ENCODE measurements at places on chromosomes 2 and 18.

DNA sequence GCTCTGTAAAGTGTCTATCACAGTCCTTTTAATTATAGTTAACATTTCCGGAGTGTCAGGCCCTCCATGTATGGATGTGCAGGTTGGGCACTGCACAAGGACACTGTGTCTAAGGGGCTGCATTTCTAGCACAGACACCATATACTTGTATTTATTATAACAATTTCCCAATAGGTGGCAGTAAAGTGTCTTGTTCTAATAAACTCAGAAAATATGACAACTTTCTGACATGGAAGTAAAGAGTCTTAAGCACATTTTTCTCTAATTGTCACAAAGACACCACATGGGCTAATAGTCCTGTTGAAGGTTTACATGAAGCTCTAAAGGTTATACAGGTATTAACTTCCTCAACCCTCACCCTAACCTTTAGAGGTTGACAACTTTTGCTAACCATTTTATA is 156.6 kb downstream of the DYSF start:
- peak; percentile 65 for DNase-seq

- peak; percentile 88 for DNase-seq
These were observed 1.7 kb downstream of the TMSB10 start for GRCh38 chr2:84906900-84907714.

DNA sequence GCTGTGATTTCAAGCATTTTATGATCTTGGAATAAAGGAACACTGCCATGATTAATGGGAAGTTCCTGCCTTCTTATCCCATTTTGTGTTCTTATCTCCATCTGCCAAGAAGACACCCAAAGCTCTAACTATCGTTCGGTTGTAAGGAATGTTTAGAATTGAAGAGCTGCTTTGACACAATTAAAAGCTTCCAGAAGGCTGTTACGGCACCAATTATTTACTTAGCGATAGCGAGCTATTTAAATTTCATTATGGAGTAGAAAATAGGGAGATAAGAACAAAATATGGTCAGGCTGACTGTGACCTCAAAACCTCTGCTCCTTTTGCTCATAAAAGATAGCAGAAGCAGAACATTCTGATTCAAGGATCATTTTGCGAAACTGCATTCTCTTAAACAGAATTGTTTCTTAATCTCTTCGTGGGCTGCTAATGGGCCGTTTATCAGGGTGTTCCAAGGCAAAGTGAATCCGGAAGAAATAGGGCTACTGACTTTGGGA is 101.6 kb downstream of the SLC4A3 start:
- DNase-seq = no peak

DNA sequence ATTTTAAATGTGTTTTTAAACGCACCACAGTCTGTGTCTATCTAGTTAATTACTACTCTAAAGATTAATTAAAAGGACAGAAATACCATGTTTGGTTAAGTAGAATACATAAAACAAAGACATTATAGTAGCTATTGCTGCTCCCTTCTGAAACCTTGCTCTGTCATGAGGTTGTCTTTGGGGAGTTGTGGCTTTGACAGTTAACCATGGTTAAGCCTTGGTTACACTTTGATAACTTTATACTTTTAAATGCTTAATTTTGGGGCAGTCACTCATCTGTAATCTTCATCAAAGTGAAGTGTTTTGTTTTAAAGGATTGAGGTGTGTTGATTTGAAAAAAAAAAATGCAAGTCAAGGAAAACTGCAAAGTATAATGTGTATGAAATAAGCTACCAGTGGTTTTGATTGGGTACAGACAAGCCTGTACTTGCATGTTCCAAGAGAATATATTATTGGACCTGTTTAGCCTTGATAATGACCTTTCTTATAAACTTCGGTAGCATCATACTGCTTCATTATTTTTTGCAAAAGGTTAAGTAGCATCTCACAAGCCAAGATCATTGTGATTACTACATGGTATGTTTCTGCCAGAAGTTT is 29.8 kb upstream of the TBR1 start:
- DNase-seq = no peak

GRCh38 chr2:30380824-30381223 is 66.2 kb upstream of the LCLAT1 start:
- peak; percentile 22 for DNase-seq

GRCh38 chr2:62467475-62468321 is 38.3 kb downstream of the TMEM17 start:
- DNase-seq = no peak

DNA sequence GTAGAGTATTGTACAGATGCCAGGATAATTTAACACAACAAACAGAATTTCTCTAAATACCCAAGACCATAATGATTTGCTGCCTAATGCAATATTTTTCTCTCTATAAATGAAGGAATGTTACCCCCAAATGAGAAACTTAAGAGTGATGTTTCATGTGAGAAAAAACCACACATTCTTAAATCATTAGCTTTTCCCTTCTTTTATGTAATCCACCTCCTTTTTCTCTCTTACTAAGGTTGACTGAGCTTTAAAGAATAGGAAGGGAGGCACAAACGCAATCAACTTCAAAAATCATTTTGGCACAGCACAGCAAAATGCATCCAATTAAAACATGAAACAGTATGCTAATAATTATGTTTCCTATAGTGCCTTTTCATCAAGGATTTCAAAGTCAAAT is 698.1 kb upstream of the CDH2 start:
- DNase-seq = no peak

DNA sequence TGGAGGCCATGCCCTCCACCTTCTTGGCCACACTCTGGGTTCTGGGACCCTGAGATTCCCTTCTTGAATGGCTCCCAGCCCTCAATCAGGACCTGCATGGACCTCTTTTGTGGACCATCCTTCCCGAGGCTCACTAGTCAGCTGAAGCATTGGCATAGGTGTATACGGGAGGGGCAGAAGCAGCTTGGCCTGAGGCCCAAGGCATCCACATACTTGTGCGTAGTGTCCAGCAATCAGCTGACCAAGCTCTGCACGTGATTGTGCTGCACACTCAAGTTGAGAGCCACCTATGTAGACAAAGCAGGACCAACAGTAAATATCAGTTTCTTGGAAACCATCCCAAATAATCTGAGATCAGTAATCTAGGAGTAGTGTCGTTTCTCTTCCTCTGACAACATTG is 119.6 kb downstream of the INSIG2 start:
- no peak for DNase-seq

GRCh38 chr2:66127656-66128055 is 307.3 kb upstream of the MEIS1 start:
- no peak for DNase-seq

- no peak for DNase-seq
These were observed 24.3 kb downstream of the SMYD1 start for GRCh38 chr2:88091943-88092342.

GRCh38 chr18:55433648-55434047 is 154.3 kb downstream of the TCF4 start:
- DNase-seq = no peak

- no peak for DNase-seq
These were observed 201.8 kb downstream of the GBX2 start for GRCh38 chr2:235966396-235966795.

DNA sequence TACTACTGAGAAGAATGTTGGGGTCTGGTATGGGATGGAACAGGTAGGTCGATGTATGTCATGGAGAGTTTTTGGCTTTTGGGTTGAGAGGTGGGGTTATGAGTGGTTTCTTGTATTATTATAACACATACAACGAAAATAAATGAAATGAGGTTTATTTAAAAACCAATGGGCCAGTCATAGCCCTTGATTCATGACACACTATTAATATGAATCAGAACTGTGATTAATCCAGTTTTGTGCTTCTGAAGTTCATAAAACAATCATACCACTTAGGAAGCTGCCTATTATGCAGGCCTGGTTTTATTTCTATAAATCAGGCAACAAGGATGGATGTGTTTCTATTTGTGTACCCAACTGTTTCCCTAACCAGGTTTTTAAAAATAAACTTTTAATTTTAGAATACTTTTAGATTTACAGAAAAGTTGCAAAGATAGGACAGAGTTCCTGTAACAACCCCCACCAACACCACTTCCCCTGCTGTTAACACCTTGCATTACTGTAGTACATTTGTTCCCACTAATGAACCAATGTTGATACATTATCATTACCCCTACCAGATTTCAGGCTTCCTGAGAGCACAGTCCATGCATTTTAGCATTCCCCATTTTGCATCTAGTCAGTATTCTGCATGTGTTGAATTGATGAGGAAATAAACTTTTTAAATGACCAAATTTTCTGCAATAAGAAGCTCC is 37.5 kb upstream of the NCOA1 start:
- DNase-seq = no peak

GRCh38 chr2:218392891-218393462 is 6.7 kb upstream of the CTDSP1 start:
- DNase-seq = no peak

DNA sequence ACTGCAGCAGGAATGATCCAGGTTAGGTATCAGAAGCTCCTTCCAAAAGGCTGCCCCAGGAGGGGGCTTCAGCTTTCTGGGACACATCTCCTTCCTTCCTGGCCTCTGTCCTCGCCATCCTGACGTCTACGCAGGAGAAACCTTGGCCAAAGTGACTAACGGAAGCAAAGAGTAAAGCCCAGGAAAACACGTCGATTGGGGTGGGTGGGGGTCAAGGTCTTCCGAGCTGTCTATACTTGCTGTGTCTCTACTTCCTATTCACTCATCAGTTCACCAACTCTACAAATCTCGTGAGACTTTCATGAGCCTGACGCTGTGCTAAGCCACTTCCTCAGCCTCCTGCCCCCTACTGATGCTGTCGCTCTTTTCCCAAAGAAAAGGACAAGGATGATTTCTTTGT is 212.6 kb downstream of the TNS1 start:
- DNase-seq = peak; percentile 65

DNA sequence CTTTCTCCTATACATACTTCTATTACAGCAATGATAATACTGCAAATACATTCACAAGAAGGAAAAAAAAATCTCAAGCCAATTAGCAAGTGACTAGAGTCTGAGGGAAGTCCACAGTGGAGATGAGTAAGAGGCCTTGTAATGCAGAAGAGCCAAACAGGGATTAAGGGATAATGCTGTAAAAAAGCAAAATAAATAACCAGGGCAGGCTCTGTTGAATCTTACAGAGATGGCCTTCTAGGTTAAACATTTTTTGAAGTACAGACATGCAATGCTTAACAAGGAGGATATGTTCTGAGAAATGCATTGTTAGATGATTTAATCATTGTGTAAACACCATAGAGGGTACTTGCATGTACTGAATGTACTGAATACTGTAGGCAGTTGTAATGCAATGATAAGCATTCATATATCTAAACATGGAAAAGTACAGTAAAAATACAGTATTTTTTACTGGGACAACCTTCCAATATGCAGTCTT is 122.1 kb upstream of the RMDN2 start:
- no peak for DNase-seq

DNA sequence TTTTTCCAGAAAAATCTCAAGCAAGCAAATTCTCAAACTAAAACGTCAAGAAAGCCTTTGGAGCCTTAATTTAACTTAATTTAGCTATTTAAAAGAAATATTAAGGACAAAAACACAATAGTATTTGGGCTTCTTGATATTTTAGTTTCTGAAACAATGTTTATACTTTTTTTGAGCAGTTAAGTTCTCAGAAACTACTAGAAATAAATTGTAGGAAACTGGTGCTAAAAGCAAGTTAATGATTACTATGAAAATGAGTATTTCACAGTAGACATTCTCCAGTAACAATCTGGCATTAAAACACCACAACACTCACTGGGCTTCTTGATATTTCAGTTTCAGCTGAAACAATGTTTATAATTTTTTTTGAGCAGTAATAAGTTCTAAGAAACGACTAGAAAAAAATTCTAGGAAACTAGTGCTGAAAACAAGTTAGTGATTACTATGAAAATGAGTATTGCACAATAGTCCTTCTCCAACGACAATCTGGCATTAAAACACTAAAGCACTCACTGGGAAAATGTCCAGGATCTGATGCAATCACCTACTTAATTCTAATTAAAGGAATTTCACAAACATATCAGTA is 45.1 kb downstream of the TRAK2 start:
- DNase-seq = peak; percentile 35

DNA sequence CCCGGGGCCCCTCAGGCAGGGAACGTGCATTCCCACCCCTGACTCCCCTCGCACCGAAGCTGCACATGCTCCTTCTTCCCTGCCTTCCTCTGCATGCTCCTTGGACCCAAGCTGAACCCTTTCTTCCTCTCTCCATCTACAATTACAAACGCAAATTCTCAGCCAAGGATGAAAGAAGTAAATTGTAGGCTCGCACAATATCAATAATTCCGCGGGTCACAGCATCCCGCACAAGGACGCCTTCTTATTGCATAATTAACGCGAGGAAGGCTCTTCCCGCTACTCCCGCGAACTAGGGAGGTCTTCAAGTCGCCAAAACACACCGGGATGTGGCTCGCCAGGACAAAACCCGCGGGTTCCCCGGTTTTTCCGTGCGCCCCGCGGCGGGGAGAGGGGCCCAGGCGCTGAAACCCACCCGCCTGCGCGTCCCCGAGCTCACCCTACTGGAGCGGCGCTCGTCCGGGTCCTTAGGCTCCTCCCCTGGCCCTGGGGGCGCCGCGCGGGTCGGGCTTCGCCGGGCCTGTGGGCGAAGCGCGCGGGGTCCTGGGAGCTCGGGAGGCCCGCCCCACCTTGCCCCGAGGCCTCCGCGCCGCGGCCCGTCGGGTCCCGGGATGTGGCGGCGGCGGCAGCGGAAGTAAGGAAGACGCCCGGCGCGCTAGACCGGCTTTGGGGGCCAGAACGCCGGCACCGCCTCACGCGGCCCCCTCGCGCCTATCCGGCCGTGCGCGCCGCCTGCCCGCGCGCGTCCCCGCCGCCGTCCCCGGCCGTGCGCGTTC is at the start of gene CHST10:
TSS of gene CHST10 (minus strand) at position 734 of the 776 bp plus-strand sequence. CDS start 10,993 bp downstream, outside the sequence.
- peak; percentile 57 for DNase-seq

DNA sequence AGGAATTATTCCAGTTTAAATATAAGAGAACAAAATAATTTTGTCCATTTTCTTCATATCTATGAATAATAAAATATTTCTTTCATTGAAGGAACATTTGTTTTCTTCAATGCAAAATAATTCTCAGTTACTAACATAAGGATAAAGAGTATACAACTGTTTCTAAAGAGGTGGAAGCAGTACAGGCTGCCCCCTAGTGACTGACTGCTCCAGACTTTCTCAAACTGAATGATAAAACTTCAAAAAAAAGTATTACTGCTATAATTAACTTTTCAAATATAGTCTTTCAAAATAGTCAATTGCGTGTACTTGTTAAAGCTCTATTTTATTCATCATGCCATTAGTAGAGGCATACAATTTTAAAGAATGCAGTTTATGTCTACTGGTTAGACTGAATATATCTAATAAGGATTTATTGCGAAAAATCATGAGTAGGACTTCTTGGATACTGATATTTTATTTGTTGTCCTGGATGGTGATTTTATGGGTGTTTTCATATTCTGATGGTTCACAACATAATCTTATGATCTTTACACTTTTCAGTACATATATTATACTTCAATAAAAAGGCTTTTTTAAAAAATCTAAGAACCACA is 100.1 kb downstream of the WDPCP start:
- peak; percentile 17 for DNase-seq

- DNase-seq = no peak
These were observed 135.6 kb upstream of the CCDC195 start for GRCh38 chr2:224851811-224852210.

- DNase-seq = peak; percentile 95
These were observed at the start of gene KCTD18 for GRCh38 chr2:200509612-200510433. TSS of gene KCTD18 (minus strand) at chr2:200510068. CDS start at chr2:200507016, 3,052 bp downstream.
